ENCODE measurements at places on chromosomes 5 and 9.

DNA sequence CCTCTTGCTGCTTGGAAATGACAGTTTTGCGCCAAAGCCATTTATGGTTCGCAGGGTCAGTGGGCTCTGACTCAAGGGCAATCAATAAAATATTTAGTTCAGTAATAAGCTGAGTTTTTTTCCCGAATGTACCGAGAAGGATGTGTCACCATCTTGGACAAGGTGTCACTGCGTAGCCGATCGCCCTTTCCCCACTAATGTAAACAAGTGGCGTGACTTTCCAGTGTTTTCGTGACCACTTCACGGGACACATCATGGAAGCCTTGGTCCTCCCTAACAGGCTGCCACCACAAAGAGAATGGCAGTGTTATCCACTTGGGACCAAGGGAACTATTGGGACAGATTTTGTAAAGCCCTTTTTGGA lies 16.4 kb downstream of the ISL1 start:
- DNase-seq: no peak

DNA sequence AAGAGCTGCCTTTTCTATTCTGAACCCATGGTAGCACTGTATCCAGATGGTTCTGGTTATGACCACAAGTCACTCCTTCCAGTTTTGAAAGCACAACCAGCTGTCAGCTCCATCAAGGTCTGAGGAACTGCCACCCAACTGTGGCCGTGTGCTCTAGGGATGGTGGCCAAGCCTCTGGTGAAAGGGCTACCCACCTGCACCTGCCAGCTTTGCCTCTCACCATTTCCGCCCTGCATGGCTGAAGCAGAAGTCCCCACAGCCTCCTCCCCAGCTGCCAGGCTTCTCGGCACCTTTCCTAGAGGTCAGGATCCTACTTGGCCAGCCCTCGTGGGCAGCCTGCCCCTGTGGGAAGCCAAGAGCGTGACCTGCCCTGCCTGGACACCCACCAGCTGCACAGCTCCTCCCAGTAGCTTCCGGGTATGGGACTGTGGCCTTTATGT lies 16.8 kb downstream of the SEMA5A start:
- DNase-seq: no peak

DNA sequence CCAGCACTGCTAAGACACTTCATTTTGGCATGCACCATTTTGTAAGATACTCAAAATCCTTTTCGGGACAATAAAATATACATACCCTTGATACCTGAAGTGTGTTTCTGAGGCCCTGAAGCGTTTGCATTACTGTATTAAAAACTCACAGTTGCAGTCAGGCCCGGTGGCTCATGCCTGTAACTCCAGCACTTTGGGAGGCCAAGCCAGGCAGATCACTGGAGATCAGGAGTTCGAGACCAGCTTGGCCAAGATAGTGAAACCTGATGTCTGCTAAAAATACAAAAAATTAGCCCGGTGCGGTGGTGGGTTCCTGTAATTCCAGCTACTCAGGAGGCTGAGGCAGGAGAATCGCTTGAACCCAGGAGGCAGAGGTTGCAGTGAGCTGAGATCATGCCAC lies 2.5 kb upstream of the EIF4EBP3 start:
- no peak for DNase-seq

DNA sequence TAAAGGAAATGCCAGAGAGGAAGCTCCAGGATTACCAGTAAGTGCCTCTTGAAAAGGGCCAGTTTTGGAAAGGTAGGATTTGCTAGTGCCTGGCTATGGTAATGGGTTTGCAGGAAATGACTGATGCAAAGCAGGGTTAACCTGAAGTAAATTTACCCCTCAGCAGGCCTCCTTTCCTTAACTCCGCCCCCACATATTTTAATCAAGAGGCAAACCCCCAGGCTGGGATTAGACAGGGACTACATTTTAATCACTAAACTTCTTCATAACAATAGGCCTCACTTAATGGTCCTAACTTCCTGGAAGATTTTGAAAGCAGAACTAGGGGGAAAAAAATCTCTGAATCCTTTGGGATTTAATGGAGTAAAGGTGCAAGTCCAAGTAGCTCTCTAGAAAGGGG lies 10.2 kb upstream of the SLC1A3 start:
- DNase-seq: no peak

GRCh38 chr5:181054138-181054537 lies 14.1 kb downstream of the BTNL9 start:
- no peak for DNase-seq

Data from heart right ventricle (tissue), 16 donors.